ENCODE measurements at places on chromosomes 11 and 22. TPM values are rescaled to one million over a fixed set of nuclear protein-coding genes. Genes with fewer than 3 reads are reported as not detected.

- DNase-seq = no peak
These were observed 52.2 kb upstream of the CEP126 start for GRCh38 chr11:101862391-101863233.

DNA sequence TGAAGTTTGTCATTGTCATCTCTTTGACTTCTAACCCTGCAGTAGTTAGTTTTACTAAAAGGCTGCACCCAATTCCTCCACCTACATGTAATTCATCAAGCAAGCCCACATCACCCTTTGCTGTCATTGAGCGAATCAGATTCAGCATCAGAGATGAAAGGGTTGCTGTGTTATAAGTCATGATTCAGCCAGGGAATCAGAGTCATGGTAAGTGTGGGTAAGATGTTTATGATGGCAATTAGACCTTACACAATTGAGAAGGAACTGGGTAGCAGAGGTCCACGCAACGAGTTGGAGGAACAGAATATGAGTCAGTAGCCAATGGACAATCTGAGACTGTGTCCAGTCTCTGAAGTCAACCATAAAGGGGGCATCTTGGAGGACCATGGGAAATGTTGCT lies 162.8 kb upstream of the SNX19 start:
- no peak for DNase-seq

GRCh38 chr11:34411791-34412190 lies 26.9 kb upstream of the CAT start:
- no peak for DNase-seq

- no peak for DNase-seq
These were observed 16.7 kb downstream of the IGSF9B start for GRCh38 chr11:133940034-133940433.

DNA sequence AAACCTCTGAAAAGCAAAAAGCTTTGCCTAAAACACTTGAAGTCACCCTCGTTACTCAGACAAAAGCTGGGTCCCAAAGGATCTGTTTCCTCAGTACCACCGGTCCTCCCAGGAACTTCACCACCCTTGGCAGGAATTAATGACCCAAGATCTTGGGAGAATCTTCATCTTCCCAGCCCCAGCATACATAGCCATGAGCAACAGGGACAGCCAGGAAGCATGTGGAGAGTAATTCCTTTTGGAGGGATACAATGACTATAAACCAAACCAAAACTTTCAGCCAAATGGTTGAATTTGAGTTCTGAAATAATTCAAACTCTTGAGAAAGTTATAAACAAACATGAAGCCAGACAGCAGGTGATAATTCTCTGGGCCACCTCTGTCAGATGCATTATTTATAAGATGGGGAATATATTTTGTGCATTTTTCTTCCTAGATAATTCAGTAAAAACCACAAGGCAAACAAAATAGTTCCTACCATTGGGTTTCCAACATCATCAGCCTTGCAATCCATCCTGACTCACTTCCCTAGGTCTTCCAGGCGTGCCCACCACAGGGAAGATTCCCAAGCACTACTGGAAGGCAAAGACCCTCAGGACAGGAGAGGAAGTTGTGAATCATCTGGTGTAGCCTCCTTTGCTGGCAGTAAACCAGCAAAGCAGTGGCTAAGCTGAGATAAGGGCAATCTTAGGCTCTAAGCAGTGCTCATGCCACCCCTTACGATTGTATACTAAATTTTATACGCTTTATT lies 71.7 kb upstream of the DRD2 start:
- DNase-seq = no peak

- no peak for DNase-seq
These were observed 66.4 kb upstream of the PICALM start for GRCh38 chr11:86135319-86135714.

- DNase-seq = no peak
These were observed 21.2 kb upstream of the GRK2 start for GRCh38 chr11:67245046-67245445.

DNA sequence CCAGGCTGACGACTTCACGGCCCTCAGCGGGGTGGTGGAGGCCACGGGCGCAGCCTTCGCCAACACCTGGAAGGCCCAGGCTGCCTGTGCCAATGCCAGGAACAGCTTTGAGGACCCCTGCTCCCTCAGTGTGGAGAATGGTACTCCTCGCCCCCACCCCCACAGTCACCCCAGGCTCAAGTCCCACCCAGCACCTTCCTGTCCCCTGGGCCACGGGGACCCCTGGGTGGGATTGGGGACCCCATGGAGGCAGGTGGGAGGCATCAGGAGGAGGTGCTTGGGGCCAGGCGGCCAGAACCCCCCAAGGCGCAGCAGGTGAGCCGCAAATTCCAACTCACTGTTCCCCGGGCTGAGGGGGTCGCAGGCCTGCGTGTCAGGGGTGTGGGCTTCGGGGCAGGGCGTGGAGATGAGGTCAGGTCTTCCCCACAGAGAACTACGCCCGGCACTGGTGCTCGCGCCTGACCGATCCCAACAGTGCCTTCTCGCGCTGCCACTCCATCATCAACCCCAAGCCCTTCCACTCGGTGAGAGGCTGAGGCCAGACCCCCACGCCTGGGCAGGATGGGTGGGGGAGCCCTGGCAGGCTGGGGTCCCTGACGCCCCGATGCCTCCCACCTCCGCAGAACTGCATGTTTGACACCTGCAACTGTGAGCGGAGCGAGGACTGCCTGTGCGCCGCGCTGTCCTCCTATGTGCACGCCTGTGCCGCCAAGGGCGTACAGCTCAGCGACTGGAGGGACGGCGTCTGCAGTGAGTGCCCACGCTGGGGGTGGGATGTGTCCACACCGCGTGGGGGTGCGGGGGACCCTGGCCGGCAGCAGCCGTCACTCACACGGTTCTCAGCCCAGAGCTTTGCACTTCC lies 9.4 kb downstream of the MUC5B start:
- DNase-seq = peak; percentile 33

DNA sequence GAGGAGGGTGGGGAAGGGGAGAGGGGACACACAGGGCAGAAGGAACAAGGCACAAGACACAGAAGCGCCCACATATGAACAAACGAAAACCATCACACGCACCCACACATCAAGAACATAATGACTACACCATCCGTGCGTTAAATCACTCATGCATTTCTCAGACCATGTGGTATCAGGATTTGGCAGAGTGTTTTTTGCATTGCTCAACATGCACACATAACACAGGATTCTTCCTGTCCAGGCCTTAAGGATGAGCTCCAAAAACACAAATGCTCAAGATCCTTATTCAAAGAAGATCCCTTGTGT lies 309.5 kb downstream of the CADM1 start:
- DNase-seq = no peak

GRCh38 chr11:2420502-2421225 lies 20.1 kb downstream of the TSSC4 start:
- peak; percentile 91 for DNase-seq

DNA sequence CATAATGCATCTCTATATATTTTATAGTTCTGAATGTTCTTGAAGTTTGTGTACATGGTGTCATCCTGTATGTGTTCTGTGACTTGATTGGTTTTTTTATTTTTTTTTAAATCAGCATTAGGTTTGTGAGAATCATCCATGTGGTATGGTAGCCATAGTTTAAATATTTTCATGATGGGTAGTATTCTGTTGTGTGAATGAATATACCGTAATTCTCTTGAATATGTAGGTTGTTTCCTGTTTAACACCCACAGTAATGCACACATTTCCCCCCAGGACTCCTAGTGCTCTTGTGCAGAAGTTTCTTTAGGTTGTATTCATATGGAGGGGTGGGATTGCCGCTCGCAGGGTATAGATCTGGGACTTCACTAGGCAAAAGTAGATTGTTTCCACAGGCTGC lies 2.0 kb downstream of the PACS1 start:
- no peak for DNase-seq

DNA sequence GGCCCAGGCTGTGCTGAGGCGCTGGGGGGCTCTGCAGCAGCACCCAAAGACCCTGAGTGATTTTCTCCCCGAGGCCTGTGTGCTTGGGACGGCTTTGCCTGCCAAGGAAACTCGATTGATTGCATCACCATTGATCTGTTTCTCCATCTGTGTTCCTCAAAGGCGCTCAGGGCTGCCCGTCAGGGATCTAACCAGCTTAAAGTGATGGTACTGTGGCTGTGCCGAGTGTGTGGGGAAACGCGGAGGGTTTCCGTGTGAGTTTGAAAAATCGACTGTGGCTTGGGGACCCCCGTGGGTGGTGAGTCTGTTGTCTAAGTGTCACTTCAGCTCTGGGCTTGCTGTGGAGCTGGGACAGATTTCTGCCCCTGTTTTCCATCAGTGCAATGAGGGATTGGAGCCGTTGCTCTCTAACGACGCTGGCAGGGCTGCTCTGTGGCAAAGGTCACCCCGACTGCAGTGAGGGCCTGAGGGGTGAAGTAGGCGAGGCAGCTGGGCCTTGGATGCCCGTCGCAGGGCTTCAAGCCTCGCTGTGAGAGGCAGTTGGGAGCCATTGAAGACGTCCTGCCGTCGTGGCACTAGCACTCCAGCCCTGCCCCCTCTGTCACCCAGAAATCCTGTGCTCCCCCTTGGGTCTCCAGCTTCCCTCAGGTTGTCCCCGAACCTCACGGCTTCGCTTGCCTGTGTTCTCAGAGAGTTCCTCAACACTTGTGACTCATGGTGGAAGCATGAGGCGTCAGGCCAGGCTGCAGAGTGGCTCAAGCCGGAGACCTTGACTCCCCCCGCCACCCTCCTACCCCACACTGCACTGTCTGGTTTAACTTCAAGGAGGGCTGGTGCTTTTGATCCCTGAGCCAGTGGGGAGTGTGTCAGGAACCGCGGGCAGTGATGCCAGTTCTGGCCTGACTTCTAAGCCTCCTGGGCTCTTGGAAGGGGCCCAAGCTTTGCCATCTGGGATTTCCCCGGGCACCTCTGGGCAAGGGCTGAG lies 21.8 kb downstream of the CACNA1I start:
- no peak for DNase-seq

DNA sequence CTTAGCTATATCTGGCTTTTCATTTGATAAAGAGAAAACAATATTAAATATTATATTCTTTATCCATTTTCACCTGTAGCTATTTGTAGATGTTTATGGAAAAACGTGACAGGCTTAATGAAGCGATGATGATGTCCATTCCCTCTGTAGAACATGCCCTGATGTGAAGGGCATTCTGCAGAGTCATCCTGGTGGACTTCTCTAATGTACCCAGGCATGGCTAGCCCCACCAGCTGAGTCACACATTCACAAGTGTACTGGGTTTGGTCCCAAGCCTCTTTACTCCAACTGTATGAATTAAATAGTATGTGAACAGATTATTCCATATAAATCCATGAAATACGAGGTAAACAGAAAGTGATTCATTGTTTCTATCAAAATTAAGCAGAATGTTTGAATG lies 139.3 kb downstream of the CADM1 start:
- DNase-seq = no peak

The RTN4R gene
- 1.1 TPM for total RNA-seq

The KCNJ5 gene
- 21.1 TPM for total RNA-seq

The HTR3A gene
- not detected for total RNA-seq

The CPT1A gene
- 33.2 TPM for total RNA-seq

The ST14 gene
- total RNA-seq = 2.8 TPM

The C1QTNF5 gene
- total RNA-seq = 24.3 TPM

The MS4A6E gene
- not detected for total RNA-seq

Measured in right cardiac atrium (tissue), 5 donors.